Activated gamma-delta T cell treated with Interleukin-2 at 50 U/mL for 16 hours (primary cell): ENCODE measurements at places on chromosomes 6 and 20.

DNA sequence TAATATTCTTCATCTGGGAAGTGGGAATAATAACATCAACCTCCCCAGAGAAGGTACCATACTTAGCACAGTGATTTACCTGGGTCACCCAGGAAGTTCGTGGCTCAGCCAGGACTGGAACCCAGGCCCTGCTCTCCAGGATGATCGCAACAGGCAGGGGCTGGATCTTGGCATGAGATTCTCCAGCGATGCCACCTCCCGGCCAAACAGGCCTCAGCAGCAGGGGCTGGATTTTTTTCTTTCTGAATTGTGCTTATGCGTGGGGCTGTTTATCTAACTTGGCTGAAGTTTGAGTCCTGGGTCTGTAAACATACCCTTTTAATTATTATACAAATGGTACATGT lies 129.5 kb upstream of the PTPN1 start:
- no peak for DNase-seq

DNA sequence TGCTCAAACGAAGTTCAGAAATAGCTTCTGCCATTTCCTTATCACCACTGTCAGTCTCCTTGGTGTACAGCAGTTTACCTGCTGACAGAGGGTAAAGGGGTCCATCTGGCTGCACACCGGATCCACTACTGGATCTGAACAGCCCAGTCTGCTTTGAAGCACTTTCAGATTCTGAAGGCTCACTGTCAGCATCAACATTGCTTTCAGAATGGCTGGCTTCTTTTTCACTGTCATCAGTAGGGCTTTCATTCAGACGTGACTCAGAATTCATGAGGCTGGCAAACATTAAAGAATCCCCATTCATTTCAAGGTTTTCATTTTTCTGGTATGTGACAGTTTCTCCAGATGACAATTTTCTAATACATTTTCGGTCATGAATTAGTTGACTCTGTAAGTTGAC lies 21.0 kb upstream of the PNISR start:
- no peak for DNase-seq

DNA sequence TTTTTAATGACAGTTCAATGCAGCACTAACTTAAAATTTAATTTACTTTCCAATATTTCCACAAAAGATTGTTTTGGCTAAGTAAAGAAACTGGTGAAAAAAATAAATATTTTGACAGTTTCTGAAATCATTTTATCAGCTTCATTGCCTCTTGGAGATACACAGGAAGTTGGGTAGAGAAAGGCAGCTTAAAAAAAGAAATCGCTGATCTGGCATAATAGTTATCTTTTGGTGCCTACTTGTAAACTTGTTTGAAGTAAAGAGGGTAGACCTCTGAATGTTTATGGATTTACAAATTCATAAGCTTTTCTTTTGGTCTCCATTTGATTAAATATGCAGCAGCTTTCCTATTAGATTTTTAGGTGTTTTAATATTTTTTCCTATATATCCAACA lies 103.4 kb downstream of the RTN4IP1 start:
- DNase-seq = no peak

DNA sequence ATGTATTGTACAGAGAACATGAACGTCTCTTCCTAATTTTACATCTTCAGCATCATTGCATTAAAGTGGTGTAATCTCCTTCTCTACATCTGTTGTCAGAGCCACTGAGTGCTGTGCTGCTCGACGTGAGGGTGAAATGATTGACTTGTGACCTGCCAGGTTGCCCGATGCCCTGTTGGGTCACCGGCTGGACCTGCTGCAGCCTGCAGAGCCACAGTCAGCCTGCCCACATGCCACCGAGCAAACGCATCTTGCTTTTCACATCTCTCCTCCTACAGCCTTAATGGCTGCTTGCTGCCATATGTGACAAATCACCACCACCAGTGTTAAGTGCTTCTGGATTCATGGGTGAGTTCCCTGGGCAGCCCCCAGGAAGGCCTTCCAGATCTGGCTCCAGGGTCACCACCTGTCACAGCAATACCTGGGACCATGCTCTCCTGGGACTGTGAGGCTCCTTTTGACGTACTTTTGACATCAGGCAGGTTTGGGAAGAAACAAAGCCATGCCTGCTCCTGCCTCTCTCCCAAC lies 80.3 kb downstream of the ASXL1 start:
- no peak for DNase-seq

DNA sequence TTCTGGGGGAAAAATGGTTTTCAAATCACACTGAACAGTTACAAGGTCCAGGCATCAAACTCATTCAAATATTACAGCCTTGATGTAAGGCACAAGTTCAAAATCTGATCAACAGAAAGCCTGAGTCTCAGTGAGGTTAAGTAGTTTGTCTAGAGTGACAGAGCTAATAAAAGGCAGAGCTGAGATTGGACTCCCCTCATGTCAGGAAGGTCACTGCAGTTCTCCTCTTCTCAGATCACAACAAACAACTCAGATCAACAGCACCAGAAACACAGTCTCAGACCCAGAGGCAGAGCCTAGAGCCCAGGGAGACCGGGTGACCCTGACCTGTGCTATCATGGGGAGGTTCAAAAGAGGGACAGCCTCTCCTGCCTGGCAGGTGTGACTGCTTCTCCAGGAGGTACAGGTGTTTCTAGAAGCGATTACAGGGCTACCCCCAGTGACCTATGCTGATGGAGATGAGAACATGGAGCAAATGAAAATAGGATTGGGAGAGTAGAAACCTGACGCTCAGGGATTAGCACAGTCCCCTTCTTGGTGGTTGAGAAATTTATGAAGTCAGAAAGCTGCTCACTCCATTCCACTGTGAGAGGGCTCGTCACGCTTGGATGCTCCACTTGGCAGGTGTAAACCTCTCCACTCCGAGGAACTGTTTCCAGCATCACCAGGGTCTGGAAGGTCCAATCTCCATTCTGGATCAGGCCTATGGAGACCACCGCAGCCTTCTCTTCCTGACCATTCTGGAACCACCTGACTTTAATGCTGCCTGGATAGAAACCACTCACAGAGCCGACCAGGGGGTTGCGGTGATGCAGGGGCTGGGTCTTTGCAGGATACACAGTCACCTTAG lies 24.3 kb upstream of the HLA-DRB5 start:
- no peak for DNase-seq

DNA sequence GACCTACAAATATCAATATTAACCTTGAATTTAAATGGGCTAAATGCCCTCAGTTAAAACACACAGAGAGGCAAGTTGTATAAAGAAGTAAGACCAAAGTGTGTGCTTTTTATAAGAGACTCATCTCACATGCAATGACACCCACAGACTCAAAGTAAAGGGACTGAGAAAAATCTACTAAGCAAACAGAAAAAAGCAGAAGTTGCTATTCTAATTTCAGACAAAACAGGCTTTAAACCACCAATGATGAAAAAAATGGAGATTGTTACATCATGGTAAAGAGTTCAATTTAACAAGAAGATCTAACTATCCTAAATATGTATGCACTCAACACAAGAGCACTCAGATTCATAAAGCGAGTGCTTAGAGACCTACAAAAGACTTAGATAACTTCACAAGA lies 741.9 kb upstream of the MARCKS start:
- no peak for DNase-seq

DNA sequence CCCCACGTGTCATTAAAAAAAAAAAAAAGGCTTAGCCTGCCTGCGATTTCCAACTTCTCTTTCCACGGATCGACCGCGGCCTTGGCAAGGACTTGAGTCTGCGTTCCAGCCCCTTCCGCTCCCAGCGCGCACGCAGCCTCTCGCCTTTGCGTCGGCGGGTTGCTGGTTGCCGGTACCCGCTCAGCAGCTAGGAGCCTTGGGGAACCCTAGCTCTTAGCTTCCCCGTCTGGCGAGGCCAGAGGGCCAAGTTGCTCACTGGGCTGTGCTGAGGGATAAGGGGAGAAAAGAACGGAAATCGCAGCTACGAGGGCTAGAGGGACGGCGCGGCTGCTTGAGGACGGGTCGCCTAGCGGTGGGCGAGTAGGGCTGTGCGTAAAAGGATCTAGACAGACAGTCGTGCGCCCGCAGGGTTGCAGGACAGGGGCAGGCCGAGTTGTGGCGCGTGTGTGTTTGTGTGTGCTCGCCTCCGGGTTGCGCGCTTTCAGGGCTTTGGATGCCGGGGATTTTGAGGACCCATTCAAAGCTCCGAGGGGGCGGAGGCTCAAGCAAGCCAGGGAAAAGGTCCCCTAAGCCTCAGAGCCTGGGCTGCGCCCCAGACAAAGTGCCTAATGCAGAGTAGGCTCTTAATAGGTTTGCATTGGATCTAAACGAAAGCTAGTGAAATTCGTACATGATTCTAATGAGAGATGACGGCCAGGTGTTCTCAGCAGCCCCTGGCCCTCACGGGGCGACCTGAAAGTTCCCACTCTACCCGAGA lies 40.5 kb upstream of the OSTM1 start:
- DNase-seq = no peak

DNA sequence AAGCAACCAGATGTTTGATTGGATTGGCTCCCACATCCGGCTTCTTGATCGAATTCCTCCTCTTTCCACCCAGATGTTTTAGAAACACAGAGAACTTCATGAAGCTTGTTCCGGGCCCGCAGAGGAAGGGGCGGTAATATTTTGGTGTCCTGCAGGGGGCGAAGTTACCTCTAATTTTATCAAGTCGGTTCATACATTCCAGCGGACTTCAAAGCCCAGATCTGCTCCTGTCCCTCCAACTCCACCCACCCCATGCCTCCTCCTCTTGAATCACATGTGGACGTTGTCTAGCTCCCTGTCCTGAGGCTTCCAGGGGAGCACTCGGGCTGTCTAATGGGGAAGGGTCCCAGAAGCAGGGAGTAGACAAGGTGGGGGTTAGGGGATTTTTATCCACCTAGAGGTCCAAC lies 2.9 kb upstream of the BMP6 start:
- DNase-seq = peak; percentile 46

DNA sequence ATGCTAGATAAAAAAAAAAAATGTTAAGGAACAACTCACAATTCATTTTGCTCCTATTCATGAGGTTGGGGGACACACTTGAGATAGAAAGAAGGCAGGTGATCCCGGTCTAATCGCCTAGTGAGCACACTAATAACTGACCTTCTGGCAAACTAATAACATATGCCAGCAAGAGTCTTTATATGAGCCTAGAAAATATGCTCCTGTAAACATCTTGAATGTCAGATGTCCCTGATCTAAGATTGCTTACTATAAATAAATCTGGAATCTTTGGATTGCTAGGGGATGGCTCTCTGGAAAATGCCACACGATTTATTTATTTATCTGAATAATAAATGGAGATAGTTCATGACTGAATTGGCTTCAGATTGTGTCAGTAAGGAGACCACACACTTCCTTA lies 821.9 kb downstream of the GRIK2 start:
- DNase-seq = no peak

- DNase-seq = no peak
Measured at GRCh38 chr6:169837529-169838250, 86.3 kb downstream of the ERMARD start.

- DNase-seq = no peak
Measured at GRCh38 chr6:35624341-35625070, 64.2 kb downstream of the FKBP5 start.

DNA sequence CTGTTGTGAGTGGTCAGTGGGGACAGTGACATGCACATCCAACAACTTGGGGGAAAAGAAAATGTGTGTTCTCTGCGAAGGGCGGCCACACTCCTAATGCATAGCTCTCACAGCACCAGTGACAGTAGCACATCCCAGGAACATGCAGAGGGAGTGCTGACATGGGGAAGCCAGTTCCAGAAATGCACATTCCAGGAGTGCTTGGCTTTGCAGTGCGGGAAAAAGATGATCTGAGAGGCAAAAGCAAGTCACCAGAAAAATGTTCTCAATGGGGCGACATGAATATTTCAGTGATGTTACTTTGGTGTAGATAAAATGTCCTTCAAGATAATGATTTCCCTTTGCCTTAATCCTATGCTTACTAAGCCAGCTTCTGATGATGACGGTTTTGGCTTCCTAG lies 42.9 kb upstream of the PDE10A start:
- DNase-seq = no peak

DNA sequence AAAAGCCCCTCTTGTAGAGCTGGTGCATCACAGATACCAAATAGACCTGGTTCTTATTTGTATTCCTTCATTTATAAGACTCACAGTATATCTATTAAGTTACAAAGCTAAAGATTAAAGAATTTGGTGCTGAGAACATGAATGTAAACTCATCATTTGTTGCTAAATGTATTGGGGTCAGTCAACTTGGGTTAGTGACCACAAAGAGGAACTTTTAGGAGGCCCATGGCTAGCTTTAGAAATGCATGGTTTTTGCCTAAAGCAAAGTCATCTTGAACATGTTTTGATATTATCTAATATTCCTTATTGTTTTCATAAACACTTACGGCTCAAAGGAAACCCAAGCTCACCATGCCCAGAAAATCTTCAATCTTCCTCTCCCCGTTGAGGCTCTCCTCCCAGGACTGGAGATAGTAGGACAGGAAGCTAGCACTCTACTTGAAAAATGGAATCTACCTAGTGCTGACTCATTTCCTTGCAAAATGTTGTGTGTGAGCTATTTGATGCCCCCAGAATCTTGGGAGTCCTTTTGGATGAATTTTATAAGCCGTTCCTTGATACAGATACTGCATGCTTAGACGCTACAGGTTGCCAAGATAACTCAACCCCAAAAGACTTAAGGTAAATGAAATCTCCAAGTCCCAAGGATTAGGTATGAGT lies 121.4 kb downstream of the BMP2 start:
- no peak for DNase-seq

- no peak for DNase-seq
Measured at GRCh38 chr6:167688123-167688522, 138.6 kb upstream of the AFDN start.

DNA sequence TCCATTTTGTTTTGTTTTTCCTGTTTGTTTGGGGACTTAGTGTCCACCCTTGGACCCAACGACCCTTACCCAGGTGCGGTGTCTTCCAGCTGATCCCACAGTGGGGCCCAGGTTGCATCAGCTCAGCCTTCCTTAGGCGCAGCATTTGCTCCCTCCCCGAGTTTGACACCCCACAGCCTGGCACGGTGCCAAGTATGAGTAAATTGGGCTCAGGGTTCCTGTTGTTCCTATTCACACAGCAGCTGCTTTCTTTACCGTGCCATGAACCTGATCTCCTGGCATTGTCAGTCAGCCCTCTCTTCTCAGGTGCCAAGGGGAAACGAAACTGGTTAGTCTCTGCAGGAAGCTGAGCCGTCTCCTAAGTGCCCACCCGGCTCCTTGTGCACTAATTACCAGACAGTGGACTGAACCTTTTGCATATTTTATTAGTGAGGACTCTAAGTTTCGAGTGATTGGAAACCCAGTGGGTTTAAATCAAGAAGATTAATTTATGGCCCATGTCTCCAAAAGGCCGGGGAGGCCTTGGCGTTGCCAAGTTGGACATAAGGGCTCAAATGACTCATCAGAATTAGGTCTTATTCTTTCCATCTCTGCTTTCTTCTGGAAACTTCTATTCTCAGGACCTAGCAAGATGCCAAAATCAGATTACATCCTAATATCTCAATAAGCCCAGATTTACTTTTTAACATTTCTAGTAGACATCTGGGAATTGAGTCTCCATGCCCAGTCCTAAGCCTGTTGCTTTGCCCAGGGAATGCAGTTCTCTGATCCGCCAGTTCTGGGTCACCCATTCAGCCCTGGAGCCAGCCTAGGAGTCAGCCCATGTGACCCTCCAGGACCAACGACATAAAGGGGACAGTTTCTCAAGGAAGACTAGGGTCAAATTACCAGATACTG lies 68.8 kb downstream of the TSHZ2 start:
- no peak for DNase-seq
